Fibroblast of skin of back (primary cell): ENCODE measurements at places on chromosomes 1 and 21.

- DNase-seq = peak; percentile 53
Observed at GRCh38 chr1:233240829-233241682, 54.5 kb downstream of the PCNX2 start.

DNA sequence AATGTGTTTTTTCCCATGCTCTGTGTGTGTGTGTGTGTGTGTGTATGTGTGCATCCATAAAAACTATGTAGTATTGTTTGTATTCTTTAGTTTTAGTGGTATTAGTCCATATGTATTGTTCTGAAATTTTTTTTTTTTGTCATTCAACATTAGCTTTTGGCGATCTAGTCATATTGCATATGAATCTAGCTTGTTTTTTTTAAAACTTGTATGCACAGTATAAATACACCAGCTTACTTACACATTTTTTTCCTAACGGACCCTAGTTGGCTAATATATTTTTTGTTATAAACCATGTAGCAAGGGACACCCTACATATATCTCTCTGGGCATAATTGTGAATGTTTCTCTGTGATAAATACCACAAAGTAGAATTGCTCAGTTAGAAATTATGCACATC, 359.7 kb downstream of the SRGAP2C start:
- no peak for DNase-seq

GRCh38 chr1:2573250-2573920, 13.2 kb upstream of the PRXL2B start:
- DNase-seq = no peak

GRCh38 chr1:178939338-178940067, 68.6 kb upstream of the ANGPTL1 start:
- DNase-seq = peak; percentile 6

DNA sequence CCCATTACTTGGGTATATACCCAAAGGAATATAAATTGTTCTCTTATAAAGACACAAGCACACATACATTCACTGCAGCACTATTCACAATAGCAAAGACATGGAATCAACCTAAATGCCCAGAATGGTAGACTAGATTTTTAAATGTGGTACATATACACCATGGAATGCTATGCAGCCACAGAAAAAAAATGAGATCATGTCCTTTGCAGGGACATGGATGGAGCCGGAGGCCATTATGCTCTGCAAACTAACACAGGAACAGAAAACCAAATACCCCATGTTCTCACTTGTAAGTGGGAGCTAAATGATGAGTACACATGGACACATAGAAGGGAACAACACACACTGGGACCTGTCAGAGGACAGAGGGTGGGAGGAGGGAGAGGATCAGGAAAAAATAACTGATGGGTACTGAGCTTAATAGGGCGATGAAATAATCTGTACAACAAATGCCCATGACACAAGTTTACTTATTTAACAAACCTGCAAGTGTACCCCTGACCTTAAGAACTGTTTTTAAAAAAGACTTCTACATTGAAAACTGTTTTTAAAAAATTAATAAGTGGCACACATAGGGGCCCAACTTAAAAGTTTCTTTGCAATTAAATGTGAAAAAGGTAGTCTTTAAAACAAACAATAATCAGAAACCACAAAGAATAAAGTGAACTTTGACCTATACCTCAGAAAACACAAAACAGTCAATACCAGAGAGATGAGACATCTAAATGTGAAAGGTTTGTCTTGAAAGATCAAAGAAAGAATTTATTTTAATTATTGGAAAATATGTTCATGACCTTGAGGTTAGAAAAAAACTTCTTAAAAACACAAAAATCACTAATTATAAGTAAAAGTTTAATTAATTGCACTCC, 75.2 kb downstream of the CDC42BPA start:
- DNase-seq = peak; percentile 30
